ENCODE measurements at places on chromosomes 5 and 9.

DNA sequence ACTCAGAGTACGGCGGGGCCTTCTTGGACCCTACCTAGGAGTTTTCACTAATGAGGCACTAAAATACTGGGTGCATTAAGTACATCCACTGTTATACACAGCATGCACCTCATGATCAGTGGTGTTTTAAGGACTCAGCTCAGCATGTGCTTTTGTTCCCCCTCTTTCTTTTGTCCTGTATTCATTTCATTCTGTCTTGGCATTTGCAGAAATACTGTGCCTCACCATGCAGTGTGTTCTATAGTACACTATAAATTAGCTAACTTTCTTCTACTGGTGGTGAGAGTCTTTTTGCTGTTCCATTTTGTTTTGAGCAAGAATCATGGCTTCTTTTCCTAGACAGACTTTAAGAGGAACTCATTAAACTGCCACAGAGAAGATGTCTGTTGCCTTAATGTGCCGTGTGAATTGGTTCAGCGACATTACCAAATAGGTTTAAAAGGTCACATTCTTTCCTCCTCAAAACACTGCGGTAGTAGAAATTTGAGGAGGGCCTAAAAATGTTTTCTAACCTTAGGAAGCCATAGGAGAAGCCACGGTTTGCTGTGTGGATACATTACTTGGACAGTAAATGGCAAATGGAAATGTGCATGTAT is 276.6 kb downstream of the MAST4 start:
- no peak for ATAC-seq

GRCh38 chr5:110754181-110754580 is 15.4 kb downstream of the SLC25A46 start:
- ATAC-seq: no peak

DNA sequence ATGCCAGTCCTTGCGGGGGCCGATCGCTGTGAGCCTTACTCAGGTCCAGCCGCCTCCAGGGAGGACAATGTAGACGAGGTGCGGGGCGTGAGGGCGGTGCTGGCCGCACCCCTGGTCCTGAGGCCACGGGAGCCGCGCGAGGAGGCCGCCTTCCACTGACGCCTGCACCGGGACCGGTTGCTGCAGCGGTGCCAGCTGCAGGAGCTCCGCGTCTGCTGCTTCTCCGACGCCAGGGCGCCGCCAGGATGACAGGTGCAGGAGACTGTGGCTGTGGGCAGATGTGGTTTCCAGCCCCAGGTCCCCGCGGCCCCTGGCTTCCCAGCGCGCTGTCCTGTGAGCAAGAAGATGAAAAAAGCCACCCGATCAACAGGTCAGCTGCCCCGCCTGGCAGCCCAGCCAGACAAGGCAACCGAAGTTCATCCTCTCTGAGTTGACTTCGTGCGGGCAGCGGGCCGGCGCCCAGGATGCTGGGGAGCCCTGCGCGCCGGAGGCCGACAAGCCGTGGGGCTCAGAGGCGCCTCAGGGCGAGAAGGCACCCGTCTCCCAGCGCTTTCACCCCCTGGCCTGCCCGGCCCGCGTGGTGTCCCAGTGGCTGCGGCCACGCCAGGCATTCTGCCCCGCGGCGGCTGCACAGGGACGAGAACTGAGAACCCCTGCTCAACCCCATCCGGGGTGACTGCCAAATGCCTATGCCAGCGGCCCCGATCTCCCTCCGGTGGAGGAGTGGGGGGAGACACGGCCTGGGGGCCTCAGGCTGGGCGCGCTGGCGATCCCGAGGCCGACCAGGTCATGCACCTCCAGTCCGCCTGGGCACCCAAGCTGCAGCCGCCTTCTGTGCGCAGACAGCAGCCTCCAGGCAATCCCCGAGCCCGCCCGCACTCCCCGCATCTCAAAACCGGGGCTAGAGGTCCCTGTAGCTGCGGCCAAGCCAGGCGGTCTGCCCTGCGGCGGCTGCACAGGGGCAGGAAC is 43.4 kb upstream of the BICD2 start:
- ATAC-seq: no peak

DNA sequence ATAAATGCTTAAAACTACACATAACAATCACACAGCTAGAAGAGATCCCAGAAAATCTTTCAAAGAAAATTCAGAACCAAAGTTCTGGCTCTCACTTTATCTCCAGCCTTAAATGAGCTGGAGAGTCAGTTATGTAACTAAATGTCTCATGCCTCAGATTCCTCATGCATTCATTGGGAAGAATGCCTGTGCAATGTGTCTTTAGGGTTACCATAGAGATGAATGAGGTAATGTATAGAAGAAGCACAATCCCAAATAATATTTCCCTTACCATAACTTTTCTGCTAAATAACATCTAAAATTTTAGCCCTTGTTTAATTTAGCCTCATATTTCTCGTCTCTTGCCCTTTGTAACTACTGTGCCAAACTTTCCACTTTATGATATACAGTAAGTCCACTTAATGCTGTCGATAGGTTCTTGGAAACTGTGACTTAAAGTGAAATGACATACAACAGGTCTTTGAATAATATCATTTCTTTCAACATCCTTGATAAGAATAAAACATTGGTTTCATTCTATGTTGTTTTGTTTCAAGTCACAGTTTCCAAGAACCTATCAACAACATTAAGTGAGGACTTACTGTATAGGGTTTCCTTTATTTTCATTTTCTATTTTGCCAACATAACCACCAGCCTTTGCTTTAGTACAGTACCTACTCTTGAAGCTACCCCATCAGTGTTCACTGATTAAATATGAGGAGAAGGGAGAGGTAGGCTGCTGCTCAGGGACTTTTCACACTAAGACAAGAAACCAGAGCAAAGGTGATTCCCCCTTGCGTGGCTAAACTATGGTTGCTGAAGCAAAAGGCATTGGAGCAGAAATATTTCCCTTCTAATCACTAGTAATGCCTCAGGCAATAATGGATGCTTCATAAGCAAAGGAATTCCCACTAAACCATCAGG is 295.7 kb upstream of the PTGER4 start:
- no peak for ATAC-seq

DNA sequence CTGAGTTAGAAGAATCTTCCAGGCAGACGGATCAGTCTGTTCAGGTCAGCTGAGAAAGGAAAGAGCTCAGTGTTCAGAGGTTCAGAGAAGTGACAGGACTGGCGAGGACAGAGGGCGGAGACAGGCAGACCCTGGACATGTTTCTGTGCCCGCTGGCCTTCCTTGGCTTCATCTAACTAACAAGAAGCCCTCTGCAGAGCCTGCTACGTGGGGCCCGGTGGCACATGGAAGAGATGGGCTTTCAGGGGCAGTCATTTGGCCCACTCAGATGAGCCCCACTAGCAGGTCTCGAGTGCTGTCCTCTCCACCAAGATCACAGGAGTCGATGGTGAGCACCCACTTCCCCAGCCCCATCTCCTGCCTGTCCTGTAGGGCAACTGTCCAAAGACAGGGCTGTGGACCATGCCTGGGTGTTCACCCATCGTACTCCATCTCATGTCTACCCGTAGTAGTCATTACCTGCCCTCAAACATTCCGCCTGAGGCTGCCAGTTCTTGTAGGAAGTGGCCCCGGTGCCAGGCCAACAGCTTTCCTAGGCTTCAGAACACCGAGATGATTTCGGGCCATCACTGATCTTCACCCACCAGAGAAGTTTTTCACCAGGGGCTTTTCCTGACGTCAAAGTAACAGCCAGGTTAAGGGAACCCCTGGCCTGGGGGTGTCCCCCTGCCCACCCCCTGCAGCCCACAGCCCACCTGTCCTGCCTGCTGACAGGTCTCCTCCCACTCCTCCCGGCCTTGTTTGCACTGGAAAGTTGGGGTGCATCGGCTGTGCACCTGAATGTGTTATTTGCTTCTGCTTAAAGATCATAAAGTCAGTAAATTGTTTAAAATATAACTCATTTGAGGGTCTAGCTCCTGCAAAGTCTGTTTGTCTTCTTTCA is 14.0 kb downstream of the IRX2 start:
- no peak for ATAC-seq

DNA sequence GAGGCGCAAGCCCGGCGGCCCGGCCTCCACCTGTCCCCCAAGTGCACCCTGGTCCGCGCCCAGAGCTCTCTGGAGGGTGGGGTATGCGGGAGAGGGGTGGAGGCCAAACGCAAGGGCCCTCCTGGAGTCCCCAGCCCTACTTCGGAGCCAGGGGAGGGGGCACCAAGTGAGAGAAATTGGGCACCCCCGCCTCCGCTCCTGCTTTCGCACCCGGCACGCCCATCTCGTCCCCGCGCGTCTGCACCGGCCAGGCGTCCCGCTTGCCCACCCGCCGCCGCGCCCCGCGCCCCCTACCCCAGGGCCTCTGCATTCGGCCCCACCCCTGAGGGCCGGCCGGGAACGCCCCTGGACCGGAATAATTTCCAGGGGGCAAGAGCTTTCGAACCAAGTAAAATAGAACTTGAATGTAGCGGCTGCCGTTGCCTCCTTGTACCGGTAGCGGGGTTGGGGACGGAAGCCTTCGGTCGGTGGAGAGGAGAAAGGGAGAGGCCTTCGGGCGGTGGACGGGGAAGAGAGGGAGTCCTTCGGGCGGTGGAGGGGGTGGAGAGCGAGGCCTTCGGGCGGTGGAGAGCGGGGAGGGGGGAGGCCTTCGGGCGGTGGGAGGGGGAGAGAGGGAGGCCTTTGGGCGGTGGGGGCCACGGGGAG is 694 bp upstream of the PHPT1 start:
- ATAC-seq: peak; percentile 22

GRCh38 chr9:36961561-36962325 is 72.3 kb downstream of the PAX5 start:
- ATAC-seq: no peak

- no peak for ATAC-seq
Measured at GRCh38 chr9:73684601-73685000, 532.9 kb downstream of the ANXA1 start.

- no peak for ATAC-seq
Measured at GRCh38 chr5:139186752-139187326, 11.3 kb downstream of the SIL1 start.

GRCh38 chr5:73117088-73117740 is 3.2 kb upstream of the TMEM171 start:
- ATAC-seq: no peak

- peak; percentile 15 for ATAC-seq
Measured at GRCh38 chr5:31767335-31768031, 128.6 kb downstream of the PDZD2 start.

- ATAC-seq: no peak
Measured at GRCh38 chr9:25964239-25964638, 286.0 kb upstream of the TUSC1 start.

DNA sequence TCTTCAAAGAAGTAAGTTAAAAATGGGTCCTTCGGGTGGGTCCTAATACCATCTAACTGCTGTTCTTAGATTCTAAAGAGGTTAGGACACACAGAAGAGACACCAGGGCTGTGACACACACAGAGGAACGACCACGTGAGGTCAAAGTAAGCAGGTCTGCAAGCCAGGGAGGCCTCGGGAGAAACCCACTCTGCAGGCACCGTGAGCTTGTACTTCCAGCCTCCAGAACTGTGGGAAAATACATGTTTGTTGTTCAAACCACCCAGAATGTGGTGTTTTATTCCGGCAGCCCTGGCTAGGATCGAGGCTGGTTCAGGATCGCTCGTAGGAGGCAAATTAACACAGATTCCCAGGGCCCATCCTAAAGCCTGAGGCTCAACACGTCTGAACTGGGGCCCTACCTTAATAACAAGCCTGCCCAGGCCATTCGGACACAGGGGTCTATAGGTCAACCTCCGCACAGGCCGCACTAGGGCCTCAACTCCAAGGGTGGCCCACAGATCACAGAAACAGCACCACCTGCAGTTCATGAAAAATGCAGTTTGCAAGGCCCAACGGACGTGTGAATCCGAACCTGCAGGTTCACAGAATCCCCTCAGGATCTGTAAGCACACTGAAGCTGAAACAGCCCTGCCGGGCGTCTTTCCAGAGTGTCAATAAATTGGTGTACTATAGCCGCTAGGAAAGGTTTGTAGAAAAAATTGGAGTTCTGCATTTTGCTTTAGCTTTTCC is 7.1 kb downstream of the MED10 start:
- no peak for ATAC-seq

- peak; percentile 75 for ATAC-seq
Measured at GRCh38 chr5:107361945-107362344, 308.8 kb downstream of the EFNA5 start.

- ATAC-seq: no peak
Measured at GRCh38 chr9:14136646-14137370, 177.1 kb downstream of the NFIB start.

DNA sequence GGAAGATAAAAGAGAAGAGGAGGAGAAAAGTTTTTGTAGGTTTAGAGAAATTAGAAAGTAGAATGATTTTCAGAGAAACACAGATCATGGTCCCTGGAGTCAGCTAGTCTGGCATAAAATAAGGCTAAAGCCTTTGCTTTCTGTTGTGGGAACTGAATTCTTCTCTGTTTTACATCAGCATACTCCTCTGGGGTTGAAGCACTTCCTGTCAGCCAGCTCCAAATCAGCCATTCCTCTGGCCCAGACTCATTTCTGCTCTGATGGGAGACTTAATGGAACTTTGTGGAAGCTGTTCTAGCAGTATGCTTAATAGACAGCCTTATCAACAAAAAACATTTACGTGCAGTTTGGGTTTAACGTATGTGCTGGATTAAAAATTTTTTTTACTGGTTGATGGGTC is 143.2 kb downstream of the HMHB1 start:
- ATAC-seq: no peak

- no peak for ATAC-seq
Measured at GRCh38 chr5:141623611-141624010, 4.8 kb upstream of the DIAPH1 start.

GRCh38 chr5:179241175-179241574 is 104.1 kb downstream of the ADAMTS2 start:
- no peak for ATAC-seq

- no peak for ATAC-seq
Measured at GRCh38 chr9:36284226-36284625, 26.0 kb upstream of the GNE start.

- peak; percentile 37 for ATAC-seq
Measured at GRCh38 chr5:151068433-151069197, 12.2 kb downstream of the TNIP1 start.
